ENCODE measurements at places on chromosomes 16 and 17.
A peak's percentile ranks its signal among the peaks of the same experiment; 100 is the strongest.

DNA sequence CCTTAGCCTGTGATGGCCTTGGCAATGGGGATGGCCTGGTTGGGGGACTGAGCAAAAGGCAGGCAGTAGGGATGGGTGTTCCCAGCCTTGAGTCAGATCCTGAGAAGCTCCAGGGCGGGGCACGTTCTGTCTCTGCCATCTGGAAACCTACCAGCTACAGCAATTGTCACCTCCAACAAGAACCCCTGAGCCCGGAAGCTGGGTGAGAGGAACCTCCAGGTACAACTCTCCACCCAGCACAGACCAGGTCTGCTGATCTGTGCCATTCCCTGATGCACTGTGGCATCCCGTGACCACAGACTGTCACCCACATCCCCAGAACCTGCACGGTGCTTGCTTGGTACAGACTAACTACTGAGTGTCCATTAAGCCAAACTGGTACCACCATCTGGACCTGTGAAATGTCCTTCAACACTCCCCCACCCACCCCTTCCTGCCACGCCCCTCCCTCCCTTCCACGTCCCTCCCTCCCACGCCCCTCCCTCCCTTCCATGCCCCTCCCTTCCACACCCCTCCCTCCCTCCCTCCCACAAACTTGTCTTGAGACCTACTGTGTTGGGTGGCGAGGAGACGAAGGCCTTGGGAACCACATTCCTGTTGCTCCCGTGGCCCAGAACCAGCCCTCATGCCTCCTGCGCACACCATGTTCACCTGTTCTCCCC lies 16.6 kb downstream of the MYO15B start:
- DNase-seq, result no peak

DNA sequence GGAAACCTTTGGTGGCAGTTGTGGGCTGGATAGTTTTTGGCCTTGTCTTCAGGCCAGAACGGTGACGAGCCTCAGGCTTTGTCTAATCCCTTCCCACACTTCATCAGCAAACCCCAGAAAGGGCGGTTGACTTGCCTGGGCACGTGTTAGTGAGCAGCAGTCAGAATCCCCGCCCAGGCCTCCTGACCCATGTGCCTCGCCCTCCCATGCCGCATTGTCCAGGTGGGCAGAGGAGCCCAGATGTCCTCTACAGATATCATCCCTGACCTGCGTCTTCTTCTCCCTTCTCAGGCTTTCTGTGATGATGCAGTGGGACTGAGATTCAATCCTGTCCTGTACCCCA lies 82.5 kb downstream of the OR1D5 start:
- DNase-seq, result no peak

- no peak for DNase-seq
Measured at GRCh38 chr17:18961634-18962493, 9.9 kb downstream of the SLC5A10 start.

DNA sequence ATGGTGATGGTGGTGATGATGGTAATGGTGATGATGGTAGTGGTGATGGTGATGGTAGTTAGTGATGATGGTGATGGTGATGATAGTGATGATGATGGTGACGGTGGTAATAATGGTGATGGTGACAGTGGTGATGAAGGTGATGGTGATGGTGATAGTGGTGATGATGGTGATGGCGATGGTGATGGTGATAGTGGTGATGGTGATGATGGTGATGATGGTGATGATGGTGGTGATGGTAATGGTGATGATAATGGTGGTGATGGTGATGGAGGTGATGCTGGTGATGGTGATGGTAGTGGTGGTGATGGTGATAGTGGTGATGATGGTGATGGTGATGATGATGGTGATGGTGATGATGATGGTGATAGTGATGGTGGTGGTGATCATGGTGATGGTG lies 148.7 kb upstream of the TNRC6C start:
- no peak for DNase-seq

DNA sequence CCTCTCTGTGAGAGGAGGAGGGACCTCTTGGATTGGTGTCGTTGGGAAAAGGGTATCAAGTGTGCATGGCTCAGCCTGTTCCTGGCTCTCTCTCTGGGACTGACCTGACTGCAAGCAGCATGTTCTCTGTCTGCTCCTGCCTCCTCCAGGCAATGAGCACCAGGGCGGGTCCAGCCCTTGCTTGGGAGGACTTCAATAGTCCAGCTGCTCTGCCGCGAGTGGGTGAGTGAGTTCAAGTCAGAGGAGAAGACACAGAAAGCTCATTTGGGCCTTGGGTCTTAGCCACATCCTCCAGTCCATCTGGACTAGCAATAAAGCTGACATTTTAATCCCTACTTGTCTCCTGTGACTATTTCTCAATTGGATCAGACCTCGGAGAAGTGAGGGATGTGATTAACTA lies 25.2 kb upstream of the TNS4 start:
- no peak for DNase-seq

GRCh38 chr17:40956401-40957254 lies 10.1 kb downstream of the KRT39 start:
- peak; percentile 47 for DNase-seq

DNA sequence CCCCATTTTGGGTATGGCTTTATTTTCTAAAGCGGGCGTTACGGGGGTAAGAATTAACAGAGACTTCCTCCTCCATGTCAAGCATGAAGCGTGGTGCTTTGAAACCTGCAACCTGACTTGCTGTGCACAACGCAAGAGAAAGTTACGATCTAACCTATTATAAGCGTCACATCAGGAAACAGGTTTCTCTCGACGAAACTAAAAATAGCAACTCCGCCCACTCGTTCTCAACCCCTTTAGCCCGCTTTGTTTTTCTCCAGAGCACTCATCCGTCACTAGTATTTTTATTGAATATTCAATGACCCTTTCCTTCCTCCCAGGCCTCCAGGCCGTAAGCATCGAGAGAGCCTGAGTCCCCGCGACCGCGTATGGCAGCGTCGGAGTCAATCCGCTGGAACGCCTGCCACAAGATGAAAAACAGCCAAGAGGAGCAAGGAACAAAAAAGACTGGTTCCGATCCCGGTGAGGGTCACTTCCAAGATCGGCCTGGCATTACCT lies 555 bp downstream of the NUP88 start:
- no peak for DNase-seq

DNA sequence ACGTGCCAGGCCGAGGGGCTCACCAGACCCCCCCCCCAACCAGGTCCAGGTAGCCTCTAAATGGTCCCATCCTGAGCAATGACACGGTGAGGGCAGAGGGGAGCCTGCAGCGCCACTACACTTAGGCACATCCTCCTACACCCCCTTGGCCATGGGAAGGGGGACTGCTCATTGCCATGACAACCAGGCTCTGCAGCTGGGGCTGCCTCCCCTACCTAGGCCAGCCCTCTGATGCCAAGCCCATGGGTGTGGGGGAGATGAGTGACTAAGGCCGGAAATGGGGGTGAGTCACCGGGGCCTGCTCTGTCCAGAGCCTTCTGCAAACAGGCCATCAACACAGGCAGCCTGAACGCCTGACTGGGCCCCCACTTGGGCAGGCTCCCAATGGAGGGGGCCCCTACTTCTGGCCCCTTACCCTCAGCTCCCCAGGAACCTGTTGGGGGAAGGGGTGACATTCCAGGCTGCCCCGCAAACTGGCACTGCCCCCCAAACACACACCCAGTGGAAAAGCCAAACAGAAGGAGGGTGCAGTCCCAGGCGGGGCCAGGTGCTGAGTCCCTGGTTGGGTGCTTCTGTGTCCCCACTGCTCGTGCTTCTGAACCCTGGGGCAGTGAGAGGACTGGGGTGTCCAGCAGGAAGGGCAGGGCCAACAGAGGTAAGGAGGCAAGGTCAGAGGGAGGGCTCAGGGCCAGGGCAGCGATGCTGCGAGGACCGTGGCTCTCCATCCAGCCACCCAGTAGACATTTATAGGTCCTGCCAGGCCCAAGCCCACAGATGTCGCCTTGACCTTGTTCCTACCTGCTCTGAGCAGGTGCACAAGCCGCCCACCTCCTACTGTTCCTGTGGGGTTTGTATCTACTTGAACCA lies 8.2 kb downstream of the PLCD3 start:
- no peak for DNase-seq

DNA sequence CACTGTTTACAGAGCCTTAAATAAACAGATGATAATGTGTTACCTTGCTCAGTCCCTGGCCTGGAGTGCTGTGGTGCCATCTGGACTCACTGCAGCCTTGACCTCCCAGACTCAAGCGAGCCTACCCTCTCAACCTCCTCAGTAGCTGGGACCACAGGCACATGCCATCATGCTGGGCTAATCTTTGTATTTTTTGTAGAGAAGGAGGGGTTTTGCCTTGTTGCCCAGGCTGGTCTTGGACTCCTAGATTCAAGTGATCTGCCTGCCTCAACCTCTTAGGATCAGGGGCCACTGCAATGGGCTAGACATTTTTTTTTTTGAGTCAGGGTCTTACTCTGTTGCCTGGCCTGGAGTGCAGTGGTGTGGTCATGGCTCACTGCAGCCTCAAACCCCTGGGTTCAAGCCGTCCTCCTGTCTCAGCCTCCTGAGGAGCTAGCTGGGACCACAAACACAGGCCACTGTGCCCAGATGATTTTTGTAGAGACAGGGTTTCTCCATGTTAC lies 5.0 kb upstream of the NAGLU start:
- DNase-seq, result no peak

GRCh38 chr16:55297910-55298479 lies 26.0 kb upstream of the IRX6 start:
- no peak for DNase-seq

GRCh38 chr16:30394592-30395154 lies 547 bp upstream of the ZNF48 start:
- peak; percentile 87 for DNase-seq

- DNase-seq, result no peak
Measured at GRCh38 chr17:74738051-74738996, 1.3 kb downstream of the RAB37 start.

DNA sequence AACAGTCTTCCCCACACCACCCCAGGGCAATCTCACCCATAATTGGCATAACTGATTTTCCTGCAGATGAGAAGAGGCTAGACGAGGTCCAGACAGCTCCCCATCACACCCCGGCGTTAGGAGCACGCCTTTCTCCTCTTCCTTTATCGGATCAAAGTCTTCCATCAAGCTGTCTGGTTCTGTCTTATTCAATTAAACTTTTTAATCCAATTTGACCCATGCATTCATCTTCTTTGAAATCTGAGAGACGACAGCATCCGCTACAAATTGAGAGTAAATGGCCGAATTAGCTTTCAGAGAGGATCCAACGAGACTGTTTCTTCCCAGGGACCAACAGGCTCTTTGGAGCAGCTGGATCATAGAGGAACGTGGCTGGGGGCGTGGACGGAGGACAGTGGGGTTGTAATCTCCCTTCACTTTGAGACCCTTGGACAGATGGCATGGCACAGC lies 44.4 kb upstream of the GPRC5B start:
- peak; percentile 29 for DNase-seq

DNA sequence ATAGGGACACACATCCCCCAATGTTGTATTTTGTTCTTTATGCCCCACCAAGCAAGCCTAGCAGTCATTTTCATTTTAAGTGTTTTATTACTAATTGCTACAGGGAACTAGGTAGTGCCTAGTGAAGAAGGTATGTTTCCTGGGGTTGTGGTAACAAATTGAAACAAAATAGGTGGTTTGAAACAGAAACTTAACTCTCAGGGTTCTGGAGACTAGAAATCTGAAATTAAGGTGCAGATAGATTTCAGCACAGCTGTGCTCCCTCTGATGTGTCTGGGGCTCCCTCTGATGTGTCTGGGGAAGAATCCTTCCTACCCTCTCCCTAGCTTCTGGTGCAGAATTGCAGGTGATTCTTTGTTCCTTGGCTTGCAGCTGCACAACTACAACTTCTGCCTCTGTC lies 390.1 kb downstream of the ZFHX3 start:
- DNase-seq, result no peak

- no peak for DNase-seq
Measured at GRCh38 chr17:50330151-50330775, 15.7 kb upstream of the XYLT2 start.

GRCh38 chr16:17083628-17084027 lies 387.1 kb downstream of the XYLT1 start:
- DNase-seq, result peak; percentile 72

DNA sequence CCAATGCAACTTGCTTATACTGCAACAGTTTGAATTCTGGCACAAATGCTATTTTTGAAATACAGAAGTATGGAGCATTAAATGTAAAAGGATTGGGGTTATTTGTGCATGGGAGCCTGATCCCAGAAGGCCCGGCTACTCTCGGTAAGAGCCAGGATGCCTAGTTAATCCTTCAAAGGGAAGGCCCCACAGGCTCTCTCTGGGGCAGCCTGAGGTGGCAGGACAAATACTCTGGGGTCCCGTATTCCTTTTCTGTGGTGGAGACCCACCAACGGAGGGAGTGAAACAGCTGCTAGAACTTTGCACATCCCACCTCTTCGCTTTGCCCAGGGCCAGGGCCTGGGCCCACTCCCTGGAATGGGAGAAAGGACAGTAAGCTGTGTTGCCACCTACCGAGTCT lies 30.4 kb downstream of the ERN1 start:
- DNase-seq, result no peak

GRCh38 chr17:64020056-64020766 lies at the start of gene ICAM2:
Gene ICAM2, minus strand, starts transcription at chr17:64020633. Its CDS starts 13,942 bp downstream, at chr17:64006691.
- DNase-seq, result no peak

DNA sequence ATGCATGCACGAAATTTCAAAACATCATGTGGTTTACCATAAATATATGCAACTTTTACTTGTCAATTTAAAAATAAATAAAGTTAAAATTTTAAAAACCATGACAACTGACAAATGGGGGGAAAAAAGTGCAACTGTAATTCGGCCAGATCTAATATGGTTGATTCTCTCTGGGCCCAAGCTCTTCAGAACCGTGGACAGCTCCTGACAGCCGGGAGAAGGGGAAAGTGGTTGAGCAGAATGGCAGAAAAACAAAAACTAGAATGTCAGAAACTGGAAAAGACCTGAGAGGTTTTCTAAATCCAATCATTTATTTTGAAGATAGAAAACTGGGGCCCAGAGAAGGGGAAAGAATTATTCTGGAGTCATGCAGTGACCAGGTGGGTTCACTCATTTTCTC lies 126.6 kb downstream of the TMEM132E start:
- DNase-seq, result peak; percentile 80

- no peak for DNase-seq
Measured at GRCh38 chr17:70313086-70313852, 143.9 kb downstream of the KCNJ2 start.

- DNase-seq, result no peak
Measured at GRCh38 chr17:48442819-48443218, 12.8 kb upstream of the SKAP1 start.

GRCh38 chr16:67394155-67395104 lies 1.1 kb upstream of the TPPP3 start:
- DNase-seq, result peak; percentile 69

GRCh38 chr16:9327253-9327652 lies 235.8 kb downstream of the HAPSTR1 start:
- DNase-seq, result no peak

- peak; percentile 93 for DNase-seq
Measured at GRCh38 chr17:67491009-67491680, 114.1 kb downstream of the PITPNC1 start.

- DNase-seq, result no peak
Measured at GRCh38 chr16:27251541-27252205, 16.9 kb downstream of the NSMCE1 start.

GRCh38 chr16:87499189-87499486 lies 6.3 kb upstream of the ZCCHC14 start:
- DNase-seq, result no peak

- DNase-seq, result no peak
Measured at GRCh38 chr17:15930426-15930825, 14.5 kb upstream of the ADORA2B start.

GRCh38 chr16:56413381-56413780 lies 12.0 kb downstream of the AMFR start:
- no peak for DNase-seq
